ENCODE measurements at places on chromosomes 16 and 17.

GRCh38 chr17:77667478-77667877, 291.0 kb upstream of the TNRC6C start:
- no peak for DNase-seq

GRCh38 chr17:31155208-31155810, 60.5 kb downstream of the NF1 start:
- no peak for DNase-seq

- DNase-seq, result peak; percentile 82
Measured at GRCh38 chr17:77145612-77146245, 5.0 kb downstream of the SEC14L1 start.

DNA sequence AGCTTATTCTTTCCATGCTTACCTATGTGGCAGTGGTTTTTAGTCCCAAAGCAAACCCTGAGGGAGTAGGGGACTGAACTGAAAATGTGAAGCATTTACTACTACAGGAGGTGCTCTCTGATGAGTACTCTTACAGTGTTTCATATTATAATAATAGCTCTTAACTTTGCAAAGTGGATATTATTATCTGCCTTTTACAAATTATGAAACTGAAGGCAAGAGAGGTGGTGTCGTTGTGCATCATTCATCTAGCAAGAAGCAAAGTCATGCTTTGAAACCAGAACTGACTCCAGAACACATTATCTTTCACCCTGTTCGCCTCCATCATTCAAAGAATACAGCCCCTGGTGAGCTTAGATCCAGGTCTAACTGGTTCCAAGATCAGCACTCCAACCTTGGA, 8.2 kb upstream of the KCNH6 start:
- no peak for DNase-seq

- no peak for DNase-seq
Measured at GRCh38 chr16:89187032-89187769, 13.1 kb downstream of the SLC22A31 start.

DNA sequence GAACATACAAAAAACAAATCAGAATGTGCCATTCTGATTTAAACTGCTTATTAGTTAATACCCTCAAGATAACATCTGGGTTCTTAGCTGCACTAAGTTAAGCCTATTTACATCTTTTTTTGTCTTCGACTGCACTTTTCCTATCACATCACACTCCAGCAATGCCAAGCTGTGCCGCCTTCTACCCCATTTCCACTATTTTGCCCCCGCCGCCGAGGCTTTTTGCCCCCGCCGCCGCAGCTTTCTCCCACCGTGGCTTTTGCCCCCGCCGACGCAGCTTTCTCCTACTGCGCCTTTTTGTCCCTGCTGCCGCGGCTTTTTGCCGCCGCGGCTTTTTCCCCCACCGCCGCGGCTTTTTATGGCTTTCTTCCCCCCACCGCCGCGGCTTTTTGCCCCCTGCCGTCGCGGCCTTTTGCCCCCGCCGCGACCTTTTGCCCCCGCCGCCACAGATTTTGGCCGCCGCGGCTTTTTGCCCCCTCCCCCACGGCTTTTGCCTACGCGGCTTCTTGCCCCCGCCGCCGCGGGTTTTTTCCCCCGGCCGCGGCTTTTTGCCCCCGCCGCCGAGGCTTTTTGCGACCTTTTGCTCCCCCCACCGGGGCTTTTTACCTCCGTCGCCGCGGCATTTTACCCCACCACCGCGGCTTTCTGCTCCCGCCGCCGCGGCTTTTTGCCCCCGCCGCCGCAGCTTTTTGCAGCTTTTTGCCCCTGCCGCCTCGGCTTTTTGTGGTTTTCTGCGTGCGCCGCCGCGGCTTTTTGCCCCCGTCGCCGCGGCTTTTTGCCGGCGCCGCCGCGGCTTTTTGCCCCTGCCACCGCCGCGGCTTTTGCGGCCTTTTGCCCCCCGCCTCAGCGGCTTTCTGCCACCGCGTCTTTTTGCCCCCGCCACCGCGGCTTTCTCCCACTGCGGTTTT, 331.4 kb upstream of the WSB1 start:
- no peak for DNase-seq

GRCh38 chr16:1923299-1924034, 5.3 kb upstream of the HS3ST6 start:
- DNase-seq, result peak; percentile 72

GRCh38 chr16:29701214-29701555, 22.2 kb downstream of the QPRT start:
- DNase-seq, result no peak

DNA sequence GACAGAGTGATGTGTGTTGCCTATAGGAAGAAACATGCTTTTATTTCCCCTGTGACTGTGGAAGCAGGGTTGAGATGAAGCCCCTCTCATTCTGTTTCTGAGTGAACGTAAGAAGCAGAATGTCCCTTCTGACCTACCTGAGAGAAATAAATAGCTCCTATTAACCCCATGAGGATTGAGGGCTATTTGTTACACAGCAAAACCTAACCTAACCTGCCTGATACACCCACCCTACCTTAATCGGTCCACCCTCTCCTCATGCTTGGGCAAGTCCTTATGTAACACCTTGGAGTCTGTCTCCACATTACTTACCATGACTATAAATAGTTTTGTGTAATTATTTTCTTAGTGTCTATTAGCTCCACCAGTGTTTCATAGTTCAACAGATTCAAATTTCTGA, 41.9 kb downstream of the SALL1 start:
- peak; percentile 19 for DNase-seq

GRCh38 chr16:48194828-48195556, 39.2 kb upstream of the ABCC12 start:
- DNase-seq, result peak; percentile 13

- no peak for DNase-seq
Measured at GRCh38 chr17:14337596-14338079, 36.8 kb downstream of the HS3ST3B1 start.

- DNase-seq, result no peak
Measured at GRCh38 chr16:86993426-86994110, 323.6 kb downstream of the C16orf95 start.

DNA sequence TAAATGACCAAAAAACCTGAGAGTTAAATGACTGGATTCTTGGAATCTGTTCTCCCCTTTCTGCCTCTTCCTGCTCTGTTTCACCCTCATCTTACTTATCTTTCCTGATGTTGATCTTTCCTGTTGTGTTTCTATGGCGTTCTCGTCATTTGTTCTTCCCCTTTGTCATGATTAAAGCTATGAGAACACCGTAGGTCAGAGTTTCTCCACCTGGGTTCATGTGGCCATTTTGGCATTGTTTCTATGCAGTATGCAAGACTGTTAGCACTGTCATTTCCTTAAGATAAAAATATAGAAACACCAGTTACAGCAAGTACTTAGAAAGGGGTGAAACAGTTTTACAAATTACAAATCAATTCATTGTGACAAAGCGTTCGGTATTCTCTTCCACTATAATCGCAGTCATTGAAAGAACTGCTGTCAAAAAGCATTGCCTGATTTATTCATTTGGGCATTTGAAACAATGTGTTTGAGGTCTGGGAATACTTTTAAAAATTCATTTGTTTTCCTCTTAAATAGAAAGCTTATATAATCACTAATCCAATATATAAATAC, 166.0 kb downstream of the PHKB start:
- no peak for DNase-seq

GRCh38 chr17:1561420-1562175, 994 bp downstream of the PITPNA start:
- DNase-seq, result no peak

GRCh38 chr17:47703191-47703591, 9.2 kb downstream of the TBKBP1 start:
- no peak for DNase-seq

DNA sequence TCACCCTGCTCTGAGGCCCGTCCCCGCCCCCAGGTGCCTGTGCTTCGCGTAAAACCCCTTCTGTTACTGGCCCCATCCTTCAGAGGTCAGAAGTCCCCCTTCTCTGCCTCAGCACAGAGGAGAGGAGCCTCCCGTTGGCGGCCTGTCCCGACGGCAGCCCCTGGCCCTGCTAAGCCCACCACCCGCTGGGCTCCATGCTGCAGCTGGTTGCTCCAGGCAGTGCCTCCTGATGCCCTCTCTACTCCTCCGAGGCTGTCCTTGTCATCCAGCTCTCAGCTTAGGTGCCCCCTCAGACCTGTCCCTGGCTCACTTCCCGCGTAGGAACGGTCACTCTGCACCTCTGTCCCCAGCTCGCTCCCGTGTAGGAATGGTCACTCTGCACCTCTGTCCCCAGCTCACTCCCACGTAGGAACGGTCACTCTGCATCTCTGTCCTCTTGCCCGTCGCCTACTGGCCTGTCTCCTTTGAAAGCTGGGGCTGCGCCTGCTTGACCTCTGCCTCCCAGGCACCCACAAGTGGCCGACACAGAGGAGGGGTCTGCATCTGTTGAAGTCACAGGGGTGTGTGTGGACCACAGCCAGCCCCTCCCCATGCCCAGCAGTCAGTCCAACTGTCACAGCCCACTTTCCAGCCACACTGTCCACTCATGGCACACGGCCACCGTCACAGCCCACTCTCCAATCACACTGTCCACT, 31.7 kb upstream of the ZC3H18 start:
- no peak for DNase-seq

DNA sequence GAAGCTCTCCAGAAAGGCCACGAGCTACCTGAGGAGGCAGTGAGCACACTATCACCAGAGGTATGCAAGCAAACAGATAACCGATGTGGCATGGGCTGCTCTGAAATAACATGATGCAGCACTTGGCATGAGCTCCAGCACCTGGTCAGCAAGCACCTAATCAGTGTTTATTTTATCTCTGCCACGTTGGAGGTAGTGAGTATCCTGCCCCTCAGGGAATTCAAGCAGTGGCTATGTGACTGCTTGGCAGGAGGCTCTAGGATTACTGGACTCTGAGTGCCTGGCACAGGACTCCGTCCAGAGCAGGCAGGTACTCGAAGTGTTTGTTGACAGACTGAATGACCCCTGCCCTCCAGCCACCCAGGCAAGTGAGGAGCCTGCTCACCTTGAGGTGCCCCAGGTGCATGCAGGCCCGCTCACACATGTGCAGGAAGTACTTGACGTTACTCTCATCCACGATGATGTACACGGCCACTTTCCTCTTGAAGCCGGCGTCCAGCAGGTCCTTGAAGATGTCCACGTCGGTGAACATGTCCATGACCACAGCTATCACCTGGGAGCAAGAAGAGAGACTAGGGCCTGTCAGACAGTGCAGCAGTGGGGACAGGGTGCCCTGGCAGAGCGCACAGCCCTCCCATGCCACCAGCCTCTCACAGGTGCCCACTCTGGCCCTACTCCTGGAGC, 16.6 kb downstream of the FAM83G start:
- no peak for DNase-seq

DNA sequence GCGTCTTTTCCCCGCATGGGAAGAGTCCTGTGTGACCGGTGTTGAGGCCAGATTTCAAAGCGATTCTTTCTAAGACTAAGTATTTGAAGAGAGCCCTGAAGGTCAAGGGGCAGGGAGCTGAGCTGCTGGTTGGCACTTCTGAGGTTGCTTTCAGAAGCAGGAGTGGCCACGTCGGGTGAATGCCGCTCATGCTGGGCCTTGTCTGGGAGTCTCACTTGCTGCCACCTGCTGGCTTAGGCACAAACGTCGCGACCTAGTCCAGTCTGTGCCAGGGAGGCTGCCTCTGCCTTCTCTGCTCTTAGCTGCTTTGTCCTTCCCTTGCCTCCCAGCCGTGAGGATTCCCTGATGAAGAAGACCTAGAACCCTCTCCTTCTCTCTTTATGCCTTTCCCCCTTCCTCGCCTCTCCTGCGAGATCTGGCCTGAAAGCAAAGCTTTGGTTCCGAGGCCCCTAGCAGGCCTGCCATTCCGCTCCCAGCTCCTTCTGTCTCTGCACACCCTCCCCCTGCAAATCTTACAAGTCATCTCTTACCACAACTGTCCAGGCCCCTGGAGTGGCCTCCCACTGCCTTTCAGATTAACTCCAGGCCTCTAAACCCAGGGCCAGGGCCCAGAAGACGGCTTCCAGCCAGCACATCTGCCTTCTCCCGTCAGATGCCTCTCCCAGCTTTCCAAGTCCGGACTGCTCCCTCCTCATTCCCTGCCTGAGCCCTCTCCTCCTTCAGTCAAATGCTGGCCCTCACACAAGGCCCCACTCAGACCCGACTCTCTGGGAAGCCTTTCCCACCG, 11.4 kb downstream of the CTNS start:
- DNase-seq, result peak; percentile 66

- no peak for DNase-seq
Measured at GRCh38 chr16:54577651-54578128, 291.1 kb upstream of the IRX3 start.

GRCh38 chr16:10776280-10776679, 32.6 kb downstream of the NUBP1 start:
- DNase-seq, result no peak

- no peak for DNase-seq
Measured at GRCh38 chr16:78844682-78845081, 745.2 kb downstream of the WWOX start.

DNA sequence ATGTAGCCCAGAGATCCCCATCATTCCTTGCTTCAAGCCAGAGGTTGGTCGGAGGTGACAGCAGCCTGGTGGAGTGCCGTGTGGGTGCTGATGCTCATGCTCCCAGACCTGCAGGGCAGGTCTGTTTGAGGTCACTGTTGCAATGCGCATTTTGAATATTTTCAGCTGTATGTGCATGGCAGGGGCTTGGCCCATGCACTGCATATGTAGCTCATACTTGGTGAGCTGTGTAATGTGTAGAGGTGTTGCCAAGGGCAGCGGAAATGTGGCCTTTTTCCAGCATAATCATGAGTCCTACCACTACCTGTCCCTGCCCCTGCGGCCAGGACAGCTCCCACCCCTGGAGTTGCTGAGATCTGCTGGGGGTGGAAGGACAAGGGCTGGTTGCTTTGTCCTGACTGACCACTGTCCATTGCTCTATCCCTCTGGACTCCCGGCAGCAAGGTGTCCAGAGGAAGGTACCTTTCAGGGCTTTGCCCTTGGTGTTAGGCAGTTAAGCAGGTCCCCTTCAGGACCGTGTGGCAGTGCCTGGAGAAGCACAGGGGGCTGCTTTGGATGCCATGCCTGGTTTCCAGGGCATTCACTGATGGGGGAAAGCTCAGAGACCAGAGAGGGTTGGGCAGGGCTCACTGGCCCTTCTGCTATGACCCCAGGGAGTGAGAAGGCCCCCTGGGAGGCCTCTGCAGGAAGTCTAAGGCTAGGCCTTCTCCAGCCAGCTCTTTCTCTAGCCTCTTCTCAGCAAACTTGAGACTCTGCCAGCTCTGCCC, 215.2 kb downstream of the NTN1 start:
- no peak for DNase-seq

DNA sequence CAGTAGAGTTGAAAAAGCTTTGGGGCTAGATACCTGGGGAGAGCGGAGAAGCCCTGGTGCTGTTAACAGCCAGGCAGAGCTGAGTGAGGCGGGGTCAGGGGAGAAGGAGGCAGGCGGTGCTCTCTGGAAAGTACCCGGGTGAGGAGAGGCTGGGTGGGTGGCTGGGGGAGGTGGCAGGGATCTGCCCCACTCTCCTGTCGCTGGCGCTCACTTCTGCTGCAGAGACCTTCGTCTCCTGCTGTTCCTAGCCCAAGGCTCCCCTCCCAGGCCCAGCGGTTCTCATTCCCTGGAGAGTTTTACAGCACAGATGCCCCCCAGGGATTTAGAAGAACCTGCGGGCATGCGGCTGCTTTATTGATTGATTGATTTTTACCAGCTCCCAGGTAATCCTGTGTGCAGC, 302.8 kb downstream of the IRF8 start:
- DNase-seq, result no peak

- DNase-seq, result no peak
Measured at GRCh38 chr16:90048737-90049330, 28.3 kb downstream of the PRDM7 start.
